ENCODE measurements at places on chromosomes 16 and 17. TPM values are rescaled to one million over a fixed set of nuclear protein-coding genes. Genes with fewer than 3 reads are reported as not detected.
A peak's percentile ranks its signal among the peaks of the same experiment; 100 is the strongest.

DNA sequence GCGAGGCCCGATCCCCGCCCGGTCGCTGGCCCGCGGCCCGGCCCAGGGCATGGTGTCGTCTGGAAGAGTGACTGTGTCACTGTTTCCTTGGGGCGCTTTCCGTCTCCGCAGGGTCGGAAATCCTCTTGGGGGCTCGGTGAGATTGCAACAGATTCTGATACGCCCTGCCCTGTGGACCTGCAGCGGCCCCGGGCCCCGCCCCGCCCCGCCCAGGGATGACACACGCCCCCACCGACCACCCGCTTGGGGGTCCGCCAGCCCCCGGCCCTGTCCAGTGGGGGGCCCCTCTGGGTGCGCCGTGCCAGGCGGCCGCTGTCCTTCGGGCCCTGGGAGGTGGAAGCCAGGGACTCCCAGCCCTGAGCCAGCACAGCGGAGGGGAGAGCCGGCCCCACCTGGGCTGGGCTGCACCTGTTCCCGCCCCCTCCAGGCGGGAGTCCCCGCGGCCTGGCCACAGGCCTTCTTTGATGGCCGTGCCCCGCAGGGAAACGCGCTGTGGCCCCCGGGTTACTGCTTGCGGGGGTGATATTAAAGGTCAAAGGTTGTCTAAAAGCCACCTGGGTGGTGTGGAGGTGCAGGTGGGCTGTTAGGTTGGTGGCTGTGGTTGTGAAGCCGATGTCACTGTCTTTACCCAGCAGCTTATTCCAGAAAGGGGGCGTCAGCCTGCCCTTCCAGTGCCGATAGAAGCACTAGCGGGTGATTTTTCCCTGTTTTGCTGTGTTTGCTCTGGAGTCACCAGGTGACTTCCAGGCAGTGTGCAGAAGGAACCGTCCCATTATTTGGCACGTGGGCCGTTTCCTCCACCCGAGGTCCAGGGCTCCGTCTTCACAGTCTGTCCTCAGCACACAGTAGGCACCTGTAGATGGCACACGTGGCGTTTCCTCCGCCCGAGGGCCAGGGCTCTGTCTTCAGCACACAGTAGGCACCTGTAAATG is 752 bp downstream of the TBC1D24 start:
- DNase-seq: peak; percentile 52

- DNase-seq: no peak
Measured at GRCh38 chr17:78910497-78911284, 7.7 kb upstream of the CEP295NL start.

- peak; percentile 31 for DNase-seq
Measured at GRCh38 chr17:64920026-64920418, 744 bp upstream of the LRRC37A3 start.

DNA sequence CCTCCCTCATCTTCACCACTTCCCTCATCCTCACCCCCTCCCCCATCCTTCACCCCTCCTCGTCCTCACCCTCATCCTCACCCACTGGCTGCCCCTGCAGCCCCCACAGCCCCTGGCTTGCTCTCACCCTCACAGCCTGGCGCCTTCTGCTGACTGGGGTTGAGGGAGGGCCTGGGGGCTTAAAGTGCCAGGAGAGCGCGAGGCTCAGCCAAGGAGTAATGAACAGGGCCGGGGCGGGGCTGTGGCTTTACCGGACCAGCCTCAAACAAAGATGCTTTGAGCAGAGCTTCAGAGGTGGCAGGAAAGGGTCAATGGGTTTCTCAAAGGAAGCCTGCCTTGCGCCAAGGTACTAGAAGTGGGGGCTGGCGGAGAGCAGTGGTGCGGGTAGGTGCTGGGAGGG is at the start of gene PRSS33:
TSS of gene PRSS33 (minus strand) at position 155 of the 400 bp plus-strand sequence. CDS start 1,013 bp downstream, outside the sequence.
- no peak for DNase-seq

The SLC4A1 gene
- not detected for total RNA-seq

- peak; percentile 65 for DNase-seq
Measured at GRCh38 chr17:51653878-51654277, 393.5 kb downstream of the UTP18 start.

DNA sequence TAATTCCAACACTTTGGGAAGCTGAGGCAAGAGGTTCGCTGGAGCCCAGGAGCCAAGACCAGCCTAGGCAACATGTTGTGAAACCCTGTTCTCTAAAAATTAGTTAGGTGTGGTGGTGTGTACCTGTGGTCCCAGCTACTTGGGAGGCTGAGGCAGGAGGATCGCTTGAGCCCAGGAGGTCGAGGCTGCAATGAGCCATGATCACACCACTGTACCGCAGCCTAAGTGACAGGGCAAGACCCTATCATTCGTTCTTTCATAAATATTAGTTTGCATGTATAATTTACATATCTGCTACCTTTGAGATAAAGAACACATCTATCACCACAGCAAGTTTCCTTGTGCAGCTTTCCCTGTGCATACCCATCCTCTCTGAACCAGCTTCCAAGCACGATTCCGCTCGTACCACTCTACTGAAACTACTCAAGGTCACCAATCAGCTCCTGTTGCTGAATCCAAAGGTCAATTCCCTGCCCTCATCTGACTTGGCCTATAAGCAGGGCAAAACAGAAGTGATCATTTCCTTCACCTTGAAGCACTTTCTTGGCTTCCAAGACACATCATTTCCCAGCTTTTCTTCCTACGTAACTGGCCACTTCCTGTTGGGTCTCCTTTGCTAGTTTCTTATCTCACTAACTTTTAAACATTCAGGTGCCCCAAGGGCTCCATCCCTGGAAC is 49.1 kb downstream of the GRB2 start:
- no peak for DNase-seq

- DNase-seq: no peak
Measured at GRCh38 chr17:54749157-54749556, 151.5 kb upstream of the TOM1L1 start.

The KRTAP9-8 gene
- not detected for total RNA-seq

The CCL3 gene
- total RNA-seq: not detected

The ZNF267 gene
- total RNA-seq: 14.0 TPM

Measured in G401 (cell line).